ENCODE measurements at places on chromosomes 12 and 14.

DNA sequence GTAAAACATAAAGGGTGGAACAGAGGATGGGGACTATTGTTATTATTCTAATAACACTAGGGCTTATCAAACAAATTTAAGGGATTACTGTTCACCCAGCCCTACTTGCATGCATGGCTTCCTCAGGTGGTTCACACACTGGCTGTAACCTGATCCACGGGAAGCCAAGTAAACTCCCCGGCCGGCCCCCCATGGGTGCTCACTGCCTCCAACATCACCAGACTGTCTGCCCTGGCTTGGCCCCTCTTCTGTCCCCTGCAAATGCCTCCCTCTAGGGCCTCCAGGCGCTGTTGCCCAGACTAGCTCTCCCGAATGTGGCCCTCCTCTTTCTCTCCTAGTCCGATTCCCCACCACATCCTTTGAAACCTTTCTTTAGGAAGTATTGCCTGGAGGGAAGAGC lies 18.6 kb downstream of the FAIM2 start:
- DNase-seq: no peak

GRCh38 chr14:105398726-105399465 lies 558 bp downstream of the TEX22 start:
- no peak for DNase-seq

DNA sequence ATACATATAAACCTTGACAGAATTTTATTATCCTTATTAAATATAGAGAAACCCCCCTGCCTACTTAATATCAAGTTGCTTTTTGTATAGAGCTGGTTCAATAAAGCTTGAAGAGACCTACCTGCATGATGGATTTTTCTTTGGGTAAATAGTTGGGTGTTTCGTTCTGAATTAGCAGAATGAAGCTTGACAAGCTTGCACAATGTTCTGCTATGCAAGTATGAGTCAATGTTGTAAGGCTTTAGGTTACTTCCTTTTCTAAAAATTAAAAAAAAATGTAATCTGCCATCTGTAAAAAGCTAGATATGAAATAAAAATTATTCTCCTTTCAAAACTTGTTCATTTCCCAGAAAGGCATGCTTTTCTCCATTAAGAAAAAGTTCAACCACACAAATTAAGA lies 1662.6 kb upstream of the SEL1L start:
- no peak for DNase-seq

DNA sequence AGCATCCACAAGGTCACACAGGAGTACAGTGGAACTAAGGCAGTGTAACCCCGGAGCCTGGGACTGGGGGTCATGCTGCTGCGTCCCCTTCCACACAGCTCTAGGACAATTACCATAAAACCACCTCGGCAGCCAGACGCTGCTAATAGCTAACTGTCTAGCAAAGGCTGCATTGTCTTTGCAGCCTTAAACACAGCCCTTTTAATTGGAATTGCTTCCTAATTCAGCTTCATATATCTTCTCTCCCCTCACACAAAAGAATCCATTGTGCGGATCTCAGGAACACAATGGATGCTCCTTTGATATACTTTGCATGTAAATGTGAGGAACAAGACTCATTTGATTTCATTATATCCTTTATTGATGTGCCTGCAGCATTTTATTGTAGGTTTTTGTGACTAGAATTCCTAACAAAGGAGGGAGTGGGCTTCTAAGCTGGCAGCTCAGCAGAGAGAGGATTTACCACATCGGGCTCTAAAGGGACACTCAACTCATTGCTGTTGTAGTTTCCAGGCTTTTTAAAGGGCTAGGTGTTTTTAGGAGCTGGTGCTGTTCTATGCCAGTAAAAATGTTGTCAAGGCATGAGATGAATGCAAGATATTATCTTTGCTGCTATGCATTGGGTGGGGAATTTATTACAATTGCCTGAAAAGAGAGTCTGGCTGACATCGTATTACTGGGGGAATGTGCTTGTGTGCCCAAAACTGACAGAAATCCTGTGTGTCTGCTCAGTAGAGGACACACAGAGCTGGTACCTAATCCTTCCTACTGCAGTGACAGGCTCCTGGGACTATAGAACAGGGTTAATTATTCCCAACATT lies 30.4 kb upstream of the DACT1 start:
- DNase-seq: no peak

- no peak for DNase-seq
These were observed 15.6 kb upstream of the RFLNA start for GRCh38 chr12:124279315-124279714.

GRCh38 chr12:10771132-10771733 lies 31.2 kb downstream of the TAS2R7 start:
- no peak for DNase-seq

GRCh38 chr14:104512061-104512460 lies 67.5 kb upstream of the C14orf180 start:
- no peak for DNase-seq

DNA sequence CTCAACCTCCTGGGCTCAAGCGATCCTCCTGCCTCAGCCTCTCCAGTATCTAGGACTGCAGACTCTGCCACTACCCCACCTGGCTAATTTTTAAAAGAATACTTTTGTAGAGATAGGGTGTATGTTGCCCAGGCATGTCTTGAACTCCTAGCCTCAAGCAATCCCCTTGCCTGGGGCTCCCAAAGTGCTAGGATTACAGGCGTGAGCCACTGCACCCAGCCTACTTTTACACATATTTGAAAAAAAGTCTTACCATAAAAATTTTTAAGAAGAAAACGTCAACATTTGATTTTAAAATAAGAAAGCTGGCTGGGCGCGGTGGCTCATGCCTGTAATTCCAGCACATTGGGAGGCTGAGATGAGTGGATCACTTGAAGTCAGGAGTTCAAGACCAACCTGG lies 46.5 kb downstream of the DCAF5 start:
- no peak for DNase-seq

- no peak for DNase-seq
These were observed at the start of gene DDN for GRCh38 chr12:48999371-49000131. Gene DDN, minus strand, starts transcription at chr12:48999375. Its CDS starts 88 bp downstream, at chr12:48999287.

DNA sequence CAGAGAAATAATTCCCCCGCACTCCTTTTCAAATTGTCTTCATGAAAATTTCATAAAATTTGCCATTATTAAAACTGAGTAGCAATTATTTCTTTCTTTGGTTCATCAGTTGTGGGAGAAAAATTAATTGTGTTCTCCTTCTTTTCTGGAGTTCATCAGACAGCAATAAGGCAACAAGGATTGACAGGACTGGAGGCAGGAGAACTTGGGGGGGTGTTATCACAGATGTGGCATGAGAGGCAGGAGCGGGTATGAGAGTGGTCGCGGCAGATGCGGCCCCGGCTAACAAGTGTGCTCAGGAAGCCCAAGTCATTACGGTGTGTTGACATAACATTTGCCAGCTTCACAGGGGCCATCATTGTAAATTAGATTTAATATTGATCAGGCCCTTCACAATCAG lies 306.6 kb upstream of the TMPO start:
- DNase-seq: no peak

DNA sequence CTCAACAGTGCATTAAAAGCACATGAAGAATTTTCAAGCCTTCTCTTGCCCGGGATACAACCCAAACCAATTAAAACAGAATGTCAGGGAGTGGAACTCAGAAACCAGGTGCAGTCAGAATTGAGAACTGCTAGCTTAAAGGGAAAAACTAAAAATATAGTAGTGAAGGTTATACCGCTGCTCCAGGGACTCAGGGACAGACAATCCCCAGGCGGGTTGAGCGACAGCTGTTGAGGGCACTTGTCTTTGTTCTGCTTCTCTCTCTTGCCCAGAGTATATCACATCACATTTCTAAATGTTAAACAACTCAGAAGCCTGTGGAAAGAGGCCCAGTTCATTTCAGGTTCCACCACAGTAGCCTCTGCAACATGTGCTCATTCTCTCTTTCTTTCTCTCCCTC lies 93.1 kb downstream of the SLC5A8 start:
- DNase-seq: no peak

DNA sequence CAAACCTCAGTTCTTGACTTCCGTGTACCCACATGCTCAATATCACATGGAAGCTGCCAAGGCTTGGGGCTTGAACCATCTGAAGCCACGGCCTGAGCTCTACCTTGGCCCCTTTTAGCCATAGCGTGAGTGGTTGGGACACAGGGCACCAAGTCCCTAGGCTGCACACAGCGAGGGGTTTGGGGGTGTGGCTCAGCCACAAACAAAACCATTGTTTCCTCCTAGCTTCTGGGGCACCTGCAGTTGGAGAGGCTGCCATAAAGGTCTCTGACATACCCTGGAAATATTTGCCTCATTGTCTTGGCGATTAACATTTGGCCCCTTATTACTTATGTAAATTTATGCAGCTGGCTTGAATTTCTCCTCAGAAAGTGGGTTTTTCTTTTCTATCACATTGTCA lies 628.6 kb downstream of the NRXN3 start:
- no peak for DNase-seq

DNA sequence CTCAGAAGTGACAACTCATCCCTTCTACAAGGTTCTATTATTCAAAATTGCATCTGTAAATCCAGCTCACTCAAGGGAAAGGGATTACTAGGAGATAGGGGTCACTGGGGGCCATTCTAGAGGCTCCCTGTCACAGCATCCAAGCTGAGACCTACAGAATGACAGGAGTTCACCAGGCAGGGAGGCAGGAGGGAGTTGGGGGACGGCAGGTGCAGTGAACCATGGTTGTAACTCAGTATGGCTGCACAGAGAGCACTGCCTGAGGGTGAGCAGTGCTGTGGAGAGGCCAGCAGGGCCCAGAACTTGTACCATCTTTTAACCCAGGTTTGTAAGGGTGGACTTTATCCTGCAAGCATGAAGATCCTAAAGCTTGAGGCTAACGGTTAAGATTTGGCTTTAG lies 37.9 kb upstream of the SINHCAF start:
- DNase-seq: no peak

- no peak for DNase-seq
These were observed 107.3 kb downstream of the CACNA1C start for GRCh38 chr12:2160043-2160442.

DNA sequence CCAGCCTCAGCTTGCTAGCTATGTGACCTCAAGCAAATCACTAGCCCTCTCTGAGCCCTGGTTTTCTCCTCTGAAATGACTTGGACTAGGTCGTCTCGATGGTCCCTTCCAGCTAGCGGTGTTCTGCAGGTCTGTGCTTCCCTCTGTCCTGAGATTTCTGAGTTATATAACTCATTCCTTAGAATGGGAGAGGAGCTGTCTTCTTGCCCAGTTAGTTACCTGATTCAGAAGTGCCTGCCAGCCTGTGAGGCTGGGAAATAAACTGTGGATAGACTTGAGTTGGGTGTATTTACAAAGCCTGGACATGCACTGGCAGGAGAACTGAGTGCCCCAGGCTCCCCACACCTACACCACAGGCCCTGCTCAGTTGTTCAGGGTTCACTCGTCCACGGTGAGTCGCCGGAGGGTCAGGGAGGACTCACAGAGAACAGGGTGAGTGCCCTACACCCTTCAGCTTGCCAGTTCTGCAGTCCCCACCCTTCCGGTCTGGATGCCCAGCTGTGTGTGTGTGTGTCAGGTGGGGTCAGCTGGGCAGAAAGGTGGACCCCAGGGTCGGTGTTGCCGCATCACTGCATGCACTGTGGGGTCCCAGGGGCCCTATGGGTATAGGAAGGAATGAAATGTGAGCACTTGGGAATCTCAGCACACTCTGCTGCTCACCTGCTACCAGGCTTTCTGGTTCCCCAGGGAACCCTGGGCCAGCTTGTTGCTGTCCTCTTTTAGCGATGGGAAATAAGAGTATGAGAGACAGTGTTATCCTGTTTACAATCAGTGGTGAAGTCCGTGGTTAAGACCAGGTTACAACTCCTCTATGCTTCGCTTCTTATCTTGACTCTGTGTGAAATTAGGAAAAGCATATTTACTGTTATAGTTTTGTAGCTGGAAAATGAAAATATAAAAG lies 348.2 kb downstream of the DPF3 start:
- DNase-seq: no peak

- DNase-seq: no peak
These were observed 39.2 kb downstream of the PRIMA1 start for GRCh38 chr14:93749076-93749420.

- no peak for DNase-seq
These were observed 84.8 kb downstream of the STON2 start for GRCh38 chr14:81315341-81315740.

DNA sequence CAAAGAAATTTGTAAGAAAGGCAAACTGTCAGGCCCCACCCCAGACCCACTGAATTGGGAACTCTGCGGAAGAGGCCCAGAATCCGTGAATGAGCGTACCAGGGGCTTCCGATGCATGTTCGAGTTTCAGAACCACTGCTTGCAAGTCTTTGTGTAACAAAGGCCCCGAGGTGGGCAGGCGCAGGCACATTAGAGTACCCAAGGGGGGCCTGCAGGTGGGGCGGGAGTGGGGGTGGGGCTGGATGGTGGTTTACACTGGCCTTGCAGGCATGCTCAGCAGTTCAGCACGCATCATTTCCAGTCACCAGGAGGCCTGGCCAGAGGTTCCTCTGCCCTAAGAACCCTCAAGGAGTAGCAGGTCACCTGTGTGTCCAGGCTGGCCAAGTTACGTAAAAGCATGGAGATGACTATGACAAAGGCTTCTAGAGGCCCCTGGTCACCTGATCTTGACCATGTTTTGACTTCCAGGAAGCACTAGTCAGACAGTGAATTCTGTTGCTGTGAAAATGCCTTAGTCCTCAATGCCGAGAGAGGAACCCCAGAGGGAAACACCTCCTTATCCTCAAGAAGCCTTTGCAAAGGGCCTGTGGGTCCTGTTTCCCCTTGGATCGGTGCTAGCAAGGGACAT lies 33.2 kb upstream of the IRF2BPL start:
- no peak for DNase-seq

DNA sequence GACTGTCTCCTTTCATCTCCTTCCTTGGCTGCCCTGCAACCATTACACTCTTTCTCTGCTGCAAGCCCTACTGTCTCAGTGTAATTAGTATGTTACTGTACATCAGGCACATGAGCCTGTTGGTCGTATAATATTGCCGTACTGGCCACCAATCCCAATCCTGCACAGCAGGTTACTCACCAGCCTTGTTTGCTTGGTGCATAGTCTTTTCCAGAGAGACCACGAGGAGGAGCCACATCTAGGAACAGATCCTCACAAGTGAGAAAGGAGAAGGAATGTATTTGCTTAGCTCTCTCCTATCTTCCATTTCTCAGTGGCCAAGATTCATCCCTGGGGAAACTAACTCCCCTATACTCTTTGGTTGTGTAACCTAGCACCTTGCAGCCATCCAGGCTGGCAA lies 33.0 kb upstream of the BICDL1 start:
- DNase-seq: no peak

GRCh38 chr12:93585247-93585646 lies 12.8 kb downstream of the SOCS2 start:
- DNase-seq: no peak

GRCh38 chr14:68593806-68594536 lies 198.9 kb downstream of the ZFP36L1 start:
- no peak for DNase-seq

GRCh38 chr12:7609495-7609894 lies 56.2 kb downstream of the APOBEC1 start:
- no peak for DNase-seq

DNA sequence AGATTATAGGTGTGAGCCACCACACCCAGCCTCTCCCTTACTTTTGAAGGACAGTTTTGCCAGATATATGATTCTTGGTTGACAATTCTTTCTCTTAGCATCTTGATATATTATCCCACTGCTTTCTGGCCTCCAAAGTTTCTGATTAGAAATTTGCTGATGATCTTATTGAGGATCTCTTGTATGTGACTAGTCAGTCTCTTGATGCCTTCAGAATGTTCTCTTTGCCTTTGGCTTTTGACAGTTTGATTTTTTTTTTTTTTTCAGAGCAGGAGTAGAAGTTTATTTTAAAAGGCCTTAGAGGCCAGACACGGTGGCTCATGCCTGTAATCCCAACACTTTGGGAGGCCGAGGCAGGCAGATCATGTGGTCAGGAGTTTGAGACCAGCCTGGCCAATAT lies 32.6 kb downstream of the IFT81 start:
- DNase-seq: no peak

GRCh38 chr12:121610239-121611149 lies 15.8 kb upstream of the ORAI1 start:
- peak; percentile 59 for DNase-seq

All from D721Med (cell line).